ENCODE measurements at places on chromosomes 13 and 19.
A peak's percentile ranks its signal among the peaks of the same experiment; 100 is the strongest.

GRCh38 chr19:28155265-28155664 is 1057.7 kb downstream of the UQCRFS1 start:
- no peak for DNase-seq
- no peak overlapping the region for H3K4me3 ChIP-seq
- no peaks in the 10 kb centered on the region for H3K4me1 ChIP-seq
- no peak overlapping the region for H3K27ac ChIP-seq
- no peaks in the 10 kb centered on the region for H3K36me3 ChIP-seq
- peaks cover 12% of the 10 kb centered on the region for H3K27me3 ChIP-seq

DNA sequence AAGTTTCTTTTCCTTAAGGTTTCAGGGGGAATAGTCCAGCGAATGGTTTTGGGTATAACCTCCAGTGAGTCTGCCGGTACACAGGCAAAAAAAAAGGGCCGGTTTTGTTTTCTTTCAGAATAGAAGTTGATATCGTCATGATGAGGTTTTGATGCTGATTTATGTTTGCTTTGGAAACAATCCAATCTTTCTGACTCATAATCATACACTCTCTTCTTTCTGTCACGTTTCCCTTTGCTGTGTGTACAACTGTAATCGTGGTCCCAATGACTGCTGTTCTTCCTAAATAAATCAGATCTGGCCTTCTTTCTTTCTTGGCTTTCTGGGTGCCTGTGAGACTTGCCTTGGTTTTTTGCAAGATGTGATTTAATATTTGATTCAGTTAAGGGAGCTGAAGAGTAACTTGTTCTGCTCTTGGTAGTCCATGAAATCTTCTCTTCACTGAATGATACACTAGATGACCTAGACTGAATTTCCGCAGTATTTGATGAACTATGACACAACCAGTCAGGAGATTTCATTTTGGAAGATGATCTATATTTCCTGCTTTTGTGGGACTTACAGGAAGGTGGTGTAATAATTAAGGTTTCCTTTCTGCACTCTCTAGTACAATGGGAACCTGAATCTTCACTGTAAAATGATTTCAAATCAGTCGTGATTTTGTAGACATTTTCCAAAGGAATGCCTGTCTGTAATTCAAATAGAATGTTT is 34.9 kb upstream of the METTL21C start:
- DNase-seq = no peak
- H3K4me1 ChIP-seq = no peaks in the 10 kb centered on the region
- H3K4me3 ChIP-seq = no peak overlapping the region
- no peaks in the 10 kb centered on the region for H3K36me3 ChIP-seq

- H3K36me3 ChIP-seq = peaks cover 24% of the 10 kb centered on the region
- DNase-seq = no peak
- no peak overlapping the region for H3K4me3 ChIP-seq
Measured at GRCh38 chr19:3006075-3006767, 22.9 kb downstream of the TLE2 start.

DNA sequence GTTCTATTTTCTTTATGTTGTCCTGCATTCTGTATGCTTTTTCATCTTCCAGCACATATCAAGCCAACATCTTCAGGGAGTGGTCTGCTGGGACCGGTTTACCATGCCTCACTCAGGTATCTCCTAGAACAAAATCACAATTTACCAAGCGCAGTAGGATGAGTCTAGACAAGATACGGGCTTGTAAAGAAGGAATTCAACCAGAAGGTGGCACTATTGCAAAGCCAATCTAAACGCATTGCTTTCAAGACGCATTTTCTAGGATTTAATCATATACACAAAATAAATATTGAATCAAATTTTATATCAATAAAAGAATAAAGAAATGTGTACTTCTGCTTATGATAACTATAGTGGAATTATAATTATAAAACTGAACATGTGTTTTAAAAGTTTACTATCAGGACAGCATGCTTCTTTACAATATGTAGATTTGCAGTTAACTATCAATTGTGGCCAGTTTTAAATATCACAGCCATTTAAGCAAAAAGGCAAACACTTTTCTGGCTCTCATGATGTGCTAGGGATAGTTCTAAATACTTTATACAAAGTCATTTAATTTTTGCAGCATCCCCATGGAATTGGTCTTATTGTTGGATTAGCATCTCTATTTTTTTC is 16.1 kb upstream of the TPP2 start:
- no peak for DNase-seq
- H3K36me3 ChIP-seq = no peaks in the 10 kb centered on the region
- no peak overlapping the region for H3K4me3 ChIP-seq

DNA sequence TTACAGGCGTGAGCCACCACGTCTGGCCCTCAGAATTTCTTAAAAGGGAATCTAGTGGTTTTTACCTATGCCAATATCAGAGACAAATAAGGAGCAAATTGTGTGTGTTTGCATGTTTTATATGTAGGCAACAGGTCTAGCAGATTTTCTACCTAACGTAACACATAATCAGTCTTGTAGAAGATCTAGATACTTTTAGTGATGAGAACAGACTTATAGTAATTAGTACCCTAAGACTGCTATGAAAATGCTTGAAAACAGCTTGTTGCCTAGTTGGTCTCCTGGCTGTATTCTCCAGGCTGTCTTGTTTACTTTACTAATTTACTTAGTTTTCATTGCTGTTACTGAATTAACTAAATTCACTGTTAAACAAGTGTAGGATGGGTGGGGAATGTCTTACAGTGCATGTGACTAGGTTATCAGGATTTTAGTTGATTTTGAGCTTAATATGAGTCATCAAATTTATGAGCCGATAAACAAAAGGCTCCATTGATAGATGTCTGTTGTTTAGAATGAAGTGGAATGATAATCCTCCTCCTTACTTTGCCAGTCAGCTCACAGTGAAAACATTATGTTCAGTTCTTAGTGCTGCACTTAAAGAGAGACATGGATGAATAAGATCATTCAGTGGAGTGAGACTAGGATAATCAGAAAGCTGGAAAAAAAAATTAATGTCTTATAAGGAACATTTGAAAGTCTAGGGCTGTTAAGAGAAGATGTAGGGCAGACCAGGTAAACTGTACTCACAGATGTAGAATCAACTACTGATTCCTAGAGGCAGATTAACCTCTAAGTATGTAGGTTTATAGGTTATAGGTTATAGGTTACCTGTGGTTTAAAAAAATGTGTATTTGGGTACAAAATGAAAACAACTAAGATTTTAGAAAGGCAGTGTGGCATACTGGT is 22.4 kb downstream of the GTF2F2 start:
- peaks cover 4% of the 10 kb centered on the region for H3K36me3 ChIP-seq
- no peak overlapping the region for H3K4me3 ChIP-seq
- H3K27me3 ChIP-seq = no peaks in the 10 kb centered on the region
- peaks cover 5% of the 10 kb centered on the region for H3K4me1 ChIP-seq

GRCh38 chr13:109145631-109146030 is 516.2 kb downstream of the MYO16 start:
- peaks cover 4% of the 10 kb centered on the region for H3K36me3 ChIP-seq
- no peak for DNase-seq
- H3K27me3 ChIP-seq = peaks cover 4% of the 10 kb centered on the region
- no peak overlapping the region for H3K27ac ChIP-seq

DNA sequence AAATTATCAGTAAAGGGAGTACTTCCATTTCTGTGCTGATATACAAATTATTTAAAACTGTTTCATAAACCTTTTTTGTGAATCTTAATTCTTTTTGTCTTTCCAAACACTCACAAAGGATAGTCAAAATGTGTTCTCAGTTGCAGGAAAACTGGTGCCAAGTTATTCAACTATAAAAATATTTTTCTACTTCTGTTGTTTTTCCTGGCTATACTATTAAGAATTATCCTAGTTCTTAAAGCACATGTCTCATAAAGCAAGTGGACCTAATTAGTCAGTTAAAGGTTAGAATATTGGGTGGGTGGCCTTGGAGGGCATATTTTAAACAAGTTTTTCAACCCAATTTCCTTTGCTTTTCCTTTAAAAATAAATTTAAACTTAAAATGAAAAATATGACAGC is 1460.3 kb upstream of the SLC10A2 start:
- H3K27ac ChIP-seq = no peak overlapping the region
- no peak for DNase-seq
- no peaks in the 10 kb centered on the region for H3K36me3 ChIP-seq
- no peaks in the 10 kb centered on the region for H3K27me3 ChIP-seq
- H3K4me1 ChIP-seq = no peaks in the 10 kb centered on the region

DNA sequence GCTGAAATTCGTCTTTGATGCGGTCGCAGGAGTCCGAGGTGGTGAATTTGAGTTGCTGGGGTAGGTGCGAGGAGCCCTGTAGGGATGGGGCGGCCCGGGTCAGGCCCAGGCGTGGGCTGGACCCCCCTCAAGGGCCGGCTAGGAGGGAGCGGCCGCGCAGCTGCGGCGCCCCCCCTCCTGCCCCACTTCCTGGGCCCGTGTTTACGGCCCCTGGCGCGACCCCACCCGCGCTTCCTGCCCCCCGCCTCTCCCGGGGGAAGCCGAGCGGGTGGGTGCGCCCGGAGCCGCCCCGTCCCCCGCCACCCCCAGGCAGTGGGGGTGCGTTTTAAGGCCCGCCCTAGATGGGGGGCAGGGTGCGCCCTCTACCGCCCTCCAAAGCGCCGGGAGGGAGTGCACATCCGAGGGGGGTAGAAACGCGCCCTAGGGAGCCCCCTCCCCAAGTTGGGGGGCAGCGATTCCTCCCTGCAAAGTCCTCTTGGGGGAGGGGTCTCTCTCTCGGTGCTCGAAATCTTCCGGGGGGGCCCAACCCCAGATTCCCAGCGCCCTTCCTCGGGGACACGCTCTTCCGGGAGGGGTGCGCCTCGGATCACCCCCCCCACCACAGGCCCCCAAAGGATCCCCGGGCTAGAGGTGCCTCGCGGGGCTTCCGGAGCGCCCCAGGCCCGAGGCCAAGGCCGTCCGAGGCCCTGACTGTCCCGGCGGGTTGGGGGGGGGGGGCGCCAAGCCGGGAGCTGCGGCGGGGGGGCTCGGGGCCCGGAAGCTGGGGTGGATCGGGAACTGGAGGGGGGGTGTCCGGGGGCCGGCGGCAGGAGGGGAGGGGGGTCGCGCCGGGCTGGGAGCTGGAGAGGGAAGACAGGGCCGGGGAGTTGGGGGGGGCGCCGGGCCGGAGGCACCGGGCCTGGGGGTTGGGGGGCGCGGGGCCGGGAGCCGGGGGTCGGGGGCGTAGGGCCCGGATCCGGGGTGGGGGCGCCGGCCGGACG is 823 bp downstream of the TLE5 start:
- H3K4me1 ChIP-seq = peaks cover 31% of the 10 kb centered on the region
- peaks cover 17% of the 10 kb centered on the region for H3K36me3 ChIP-seq
- H3K4me3 ChIP-seq = peak overlapping the region; percentile 81
- peak overlapping the region; percentile 86 for H3K27ac ChIP-seq
- H3K27me3 ChIP-seq = no peaks in the 10 kb centered on the region

- no peak overlapping the region for H3K4me3 ChIP-seq
- no peak for DNase-seq
- H3K36me3 ChIP-seq = peaks cover 17% of the 10 kb centered on the region
- no peak overlapping the region for H3K27ac ChIP-seq
- H3K27me3 ChIP-seq = no peaks in the 10 kb centered on the region
Measured at GRCh38 chr13:111275995-111276618, 44.3 kb upstream of the TEX29 start.

DNA sequence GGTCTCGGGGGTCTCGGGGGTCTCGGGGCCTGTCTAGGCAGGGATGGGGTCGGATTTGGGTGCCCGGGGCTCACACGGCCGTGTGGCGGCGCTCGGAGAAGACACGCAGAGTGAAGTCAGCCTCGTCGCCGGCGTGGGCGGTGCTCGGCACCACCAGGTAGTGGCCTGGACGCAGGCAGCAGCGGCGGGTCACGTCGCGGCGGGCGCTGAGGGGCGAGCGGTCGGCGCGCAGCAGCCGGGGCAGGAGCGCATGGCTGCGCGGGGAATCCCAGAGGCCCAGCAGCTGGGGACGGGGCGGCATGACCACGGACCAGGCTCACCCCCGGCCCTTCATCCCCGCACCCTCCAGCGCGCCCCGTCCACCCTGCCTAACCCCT is 8.2 kb downstream of the CAPN12 start:
- H3K36me3 ChIP-seq = peaks cover 11% of the 10 kb centered on the region
- H3K4me1 ChIP-seq = peaks cover 3% of the 10 kb centered on the region
- H3K4me3 ChIP-seq = no peak overlapping the region
- no peak for DNase-seq

GRCh38 chr19:28939236-28939635 is 273.7 kb downstream of the UQCRFS1 start:
- H3K36me3 ChIP-seq = no peaks in the 10 kb centered on the region
- H3K27ac ChIP-seq = no peak overlapping the region
- no peak overlapping the region for H3K4me3 ChIP-seq
- no peak for DNase-seq
- peaks cover 56% of the 10 kb centered on the region for H3K27me3 ChIP-seq
- H3K4me1 ChIP-seq = peaks cover 13% of the 10 kb centered on the region

DNA sequence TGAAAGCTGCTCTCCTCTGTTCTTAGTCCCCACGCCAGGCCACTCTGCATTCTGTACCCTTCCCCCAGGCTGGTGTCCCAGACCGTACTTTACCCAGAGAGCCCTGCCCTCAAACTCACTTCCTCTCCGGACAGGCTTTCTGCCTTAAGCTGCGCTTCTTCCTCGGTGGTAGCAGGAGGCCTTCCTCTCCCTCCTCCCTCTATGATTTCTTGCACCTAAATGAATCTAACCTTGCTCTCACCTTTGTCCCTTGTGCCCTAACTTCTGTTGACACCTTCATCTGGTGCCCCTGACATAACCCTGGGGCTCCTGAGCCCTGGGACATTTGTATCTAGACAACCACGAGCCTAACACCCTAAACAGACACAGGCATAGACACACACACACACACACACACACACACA is 29.6 kb upstream of the CEACAM21 start:
- no peaks in the 10 kb centered on the region for H3K36me3 ChIP-seq
- DNase-seq = no peak
- H3K4me1 ChIP-seq = peaks cover 3% of the 10 kb centered on the region
- H3K27me3 ChIP-seq = peaks cover 7% of the 10 kb centered on the region
- no peak overlapping the region for H3K27ac ChIP-seq
- H3K4me3 ChIP-seq = no peak overlapping the region

- DNase-seq = no peak
- no peak overlapping the region for H3K4me3 ChIP-seq
- no peaks in the 10 kb centered on the region for H3K27me3 ChIP-seq
- peaks cover 2% of the 10 kb centered on the region for H3K4me1 ChIP-seq
Measured at GRCh38 chr19:15253061-15253460, 20.8 kb upstream of the EPHX3 start.

DNA sequence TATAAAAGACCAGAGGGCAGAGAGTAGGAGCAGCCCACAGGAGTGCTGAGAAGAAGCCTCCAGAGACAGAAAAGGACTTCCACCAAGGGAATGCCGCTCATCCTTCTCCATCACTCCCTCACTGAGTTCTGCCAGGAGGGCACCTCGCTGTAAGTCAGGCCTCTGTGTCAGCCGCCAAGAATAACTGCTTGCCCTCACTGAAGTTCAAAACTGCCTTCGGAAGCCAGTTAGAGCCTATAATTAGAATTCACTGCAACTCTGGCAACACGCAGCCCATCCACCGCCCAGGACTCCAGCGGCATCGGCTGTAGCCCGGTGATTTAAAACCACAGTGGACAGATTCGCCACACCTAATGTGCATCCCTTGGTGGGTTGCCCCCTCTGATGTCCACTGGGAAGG is 281.8 kb upstream of the ZNF507 start:
- no peaks in the 10 kb centered on the region for H3K36me3 ChIP-seq
- peaks cover 5% of the 10 kb centered on the region for H3K27me3 ChIP-seq
- peaks cover under 1% of the 10 kb centered on the region for H3K4me1 ChIP-seq
- no peak overlapping the region for H3K4me3 ChIP-seq

GRCh38 chr13:54614726-54615125 is 1586.1 kb downstream of the OLFM4 start:
- no peak overlapping the region for H3K4me3 ChIP-seq
- H3K27ac ChIP-seq = no peak overlapping the region
- peaks cover 3% of the 10 kb centered on the region for H3K4me1 ChIP-seq

All from progenitor cell of endocrine pancreas (in vitro differentiated cells).